ENCODE measurements at places on chromosomes 11 and 22.

GRCh38 chr22:47837703-47838102 is 1075.3 kb downstream of the TBC1D22A start:
- DNase-seq: no peak

DNA sequence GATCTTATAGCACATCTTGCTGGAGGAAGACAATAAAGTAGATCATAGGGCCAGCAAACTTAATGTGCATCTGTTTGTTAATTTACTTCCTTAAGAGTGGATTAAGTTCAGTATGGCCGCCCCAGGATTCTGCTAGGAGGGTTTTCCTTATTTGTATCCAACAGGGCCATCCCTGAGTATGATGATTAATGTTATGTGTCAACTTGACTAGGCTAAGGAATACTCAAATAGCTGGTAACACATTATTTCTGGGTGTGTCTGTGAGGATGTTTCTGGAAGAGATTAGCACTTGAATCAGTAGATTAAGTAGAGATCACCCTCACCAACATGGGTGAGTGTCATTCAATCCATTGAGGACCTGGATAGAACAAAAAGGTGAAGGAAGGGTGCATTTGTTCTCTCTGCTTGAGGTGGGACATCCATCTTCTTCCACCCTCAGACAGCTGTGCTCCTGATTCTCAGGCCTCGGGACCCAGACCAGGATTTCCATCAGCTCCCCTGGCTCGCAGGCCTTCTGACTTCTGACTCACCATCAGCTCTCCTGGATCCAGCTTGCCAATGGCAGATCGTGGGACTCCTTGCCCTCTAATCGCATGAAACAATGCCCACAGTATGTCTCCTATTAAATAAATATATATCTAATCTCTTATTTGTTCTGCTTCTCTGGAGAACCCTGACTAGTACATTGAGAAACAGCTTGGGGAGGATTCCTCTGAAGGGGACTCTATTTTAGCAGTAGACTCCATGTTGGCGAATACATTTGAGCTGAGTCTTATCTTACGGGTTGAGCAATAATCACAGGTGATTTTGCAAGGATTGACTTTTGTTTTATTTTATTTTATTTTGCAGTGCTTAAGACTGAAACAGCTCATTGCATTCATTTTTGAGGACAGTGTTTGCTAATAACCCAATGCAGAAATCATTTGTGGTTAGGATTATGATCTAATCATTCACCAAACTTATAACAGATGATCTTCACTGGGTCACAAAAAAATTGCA is 9.0 kb upstream of the ZBTB44 start:
- DNase-seq: no peak

DNA sequence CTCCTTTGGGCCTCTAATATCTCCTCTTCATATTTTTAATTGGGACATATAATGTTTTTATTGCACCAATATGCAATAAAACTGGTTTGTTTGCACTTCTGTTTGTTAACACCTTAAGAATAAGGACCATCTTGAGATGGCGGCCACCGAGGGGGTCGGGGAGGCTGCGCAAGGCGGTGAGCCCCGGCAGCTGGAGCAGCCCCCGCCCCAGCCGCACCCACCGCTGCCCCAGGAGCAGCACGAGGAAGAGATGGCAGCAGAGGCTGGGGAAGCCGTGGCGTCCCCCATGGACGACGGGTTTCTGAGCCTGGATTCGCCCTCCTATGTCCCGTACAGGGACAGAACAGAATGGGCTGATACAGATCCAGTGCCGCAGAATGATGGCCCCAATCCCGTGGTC is 49.6 kb upstream of the EED start:
- DNase-seq: no peak

DNA sequence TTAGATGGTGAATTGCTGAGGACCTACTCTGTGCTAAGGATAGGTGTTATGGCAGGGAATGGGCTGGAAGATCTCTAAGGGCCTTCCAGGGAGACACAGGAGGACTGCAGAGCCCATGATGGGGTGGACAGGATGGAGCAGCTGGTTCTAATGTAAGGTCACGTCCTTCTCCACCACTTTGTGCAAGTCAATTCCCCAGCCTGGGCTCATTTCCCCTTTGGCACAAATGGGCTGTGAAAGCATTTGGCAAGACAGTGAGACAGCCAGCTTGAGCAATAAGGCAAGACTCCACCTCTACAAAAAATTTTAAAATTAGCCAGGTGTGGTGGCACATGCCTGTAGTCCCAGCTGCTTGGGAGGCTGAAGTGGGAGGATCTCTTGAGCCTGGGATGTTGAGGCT is 81.4 kb upstream of the THY1 start:
- no peak for DNase-seq

DNA sequence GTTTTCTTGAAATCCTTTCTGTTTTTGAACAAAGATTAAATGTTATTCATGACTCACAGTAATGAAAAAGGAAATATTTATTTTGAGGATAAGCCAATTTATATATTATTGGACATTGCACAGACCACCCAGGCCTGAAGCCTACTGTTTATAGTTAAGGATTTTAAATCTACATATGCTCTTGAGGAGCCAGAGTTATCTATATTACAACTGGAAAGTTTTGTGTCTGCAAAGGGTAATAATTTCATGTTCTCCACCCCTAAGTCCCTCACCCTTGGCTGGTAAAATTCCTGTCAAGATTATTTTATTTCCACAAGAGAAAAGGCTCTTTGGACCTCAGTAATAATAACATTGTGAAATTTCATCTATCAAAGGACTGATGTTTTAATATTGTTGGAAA is 228.2 kb downstream of the TMEM135 start:
- DNase-seq: no peak

GRCh38 chr22:17639247-17639741 is 737 bp downstream of the BCL2L13 start:
- no peak for DNase-seq

DNA sequence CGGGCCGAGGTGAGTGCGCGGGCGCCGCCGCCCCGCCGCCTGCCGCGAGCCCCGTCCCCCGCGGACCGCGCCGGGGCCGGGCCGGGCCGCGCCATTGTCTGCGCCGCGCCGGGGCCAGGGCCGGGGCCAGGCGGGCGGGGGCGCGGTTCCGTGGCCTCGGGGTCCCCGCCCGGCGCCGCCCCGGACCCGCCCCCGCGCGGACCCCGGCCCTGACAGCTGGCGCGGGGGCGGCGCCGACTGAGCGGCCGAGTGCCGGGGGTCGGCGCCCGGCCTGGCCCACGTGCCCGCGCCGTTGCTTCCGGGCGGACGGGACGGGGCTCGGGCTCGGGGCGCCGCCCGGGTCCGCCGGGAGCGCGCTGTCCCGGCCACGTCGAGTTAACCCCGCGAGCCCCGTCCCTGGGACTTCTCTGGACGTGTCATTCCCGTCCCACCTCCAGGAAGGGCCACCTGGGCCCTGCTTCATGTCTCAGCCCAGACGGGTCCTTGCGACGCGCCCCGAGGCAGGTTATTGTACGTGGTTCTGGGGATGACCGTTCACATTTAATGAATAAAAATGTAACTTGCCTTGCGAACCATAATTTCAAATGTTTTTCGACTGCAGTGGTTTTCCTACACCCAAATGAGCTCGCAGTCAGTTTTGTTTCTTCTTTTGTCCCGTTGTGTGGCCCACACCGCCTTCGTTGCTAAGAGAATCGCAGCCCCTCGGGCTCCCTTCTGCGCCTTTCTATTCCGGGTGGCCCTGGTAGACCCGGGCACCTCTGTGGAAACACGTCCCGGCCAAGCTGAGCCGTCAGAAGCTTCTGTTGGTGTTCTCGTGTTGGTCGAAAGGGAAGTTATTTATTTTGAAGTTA is 562 bp downstream of the ZBED4 start:
- DNase-seq: no peak

- no peak for DNase-seq
Observed at GRCh38 chr22:49929211-49929979, 11.0 kb downstream of the CRELD2 start.

GRCh38 chr11:45250035-45250718 is 36.0 kb downstream of the SYT13 start:
- no peak for DNase-seq

DNA sequence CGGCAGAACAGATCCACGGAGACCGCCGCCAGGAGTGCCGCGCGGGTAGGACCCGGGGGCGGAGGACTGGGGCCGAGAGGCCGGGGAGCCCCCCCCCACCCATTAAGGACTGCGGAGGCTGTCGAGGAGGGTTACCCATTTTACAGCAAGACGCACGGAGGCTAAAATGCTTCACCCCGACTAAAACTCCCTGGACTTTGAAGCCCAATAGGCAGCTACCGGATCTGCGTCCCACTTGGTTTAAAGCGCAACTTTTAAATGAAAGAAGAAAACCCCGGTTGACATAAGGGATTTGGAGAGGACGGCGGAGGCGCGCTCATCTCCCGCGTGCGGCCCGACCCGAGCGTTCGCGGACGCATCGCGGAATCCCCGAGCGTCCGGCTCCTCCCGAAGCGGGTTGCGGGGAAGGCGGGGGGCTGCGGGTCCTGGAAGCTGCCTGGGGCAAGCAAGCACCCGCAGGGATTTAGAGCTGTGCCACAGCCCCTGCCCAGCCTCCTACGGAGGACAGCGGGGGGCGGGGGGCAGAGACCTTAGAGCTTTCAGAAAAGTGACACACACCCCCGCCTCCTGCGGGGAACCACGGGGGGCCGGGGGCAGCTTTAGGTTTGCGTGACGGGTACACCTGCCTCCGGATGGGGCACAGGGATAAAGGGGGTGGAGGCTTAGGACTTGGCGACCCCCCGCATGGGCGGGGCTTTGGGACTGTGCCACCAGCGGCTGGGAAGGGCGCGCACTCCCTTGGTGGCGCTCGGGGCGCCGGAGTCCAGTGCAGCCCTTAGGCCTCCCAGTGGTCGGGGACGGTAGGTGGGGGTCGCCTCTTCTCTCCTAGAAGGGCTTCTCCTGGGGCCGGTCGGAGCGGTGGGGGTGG is 760 bp upstream of the CELSR1 start:
- DNase-seq: no peak
